Substantia nigra (tissue), 51 donors: ENCODE measurements at places on chromosomes 13 and 19.

- no peak for DNase-seq
Observed at GRCh38 chr13:109427695-109428094, 358.7 kb downstream of the IRS2 start.

DNA sequence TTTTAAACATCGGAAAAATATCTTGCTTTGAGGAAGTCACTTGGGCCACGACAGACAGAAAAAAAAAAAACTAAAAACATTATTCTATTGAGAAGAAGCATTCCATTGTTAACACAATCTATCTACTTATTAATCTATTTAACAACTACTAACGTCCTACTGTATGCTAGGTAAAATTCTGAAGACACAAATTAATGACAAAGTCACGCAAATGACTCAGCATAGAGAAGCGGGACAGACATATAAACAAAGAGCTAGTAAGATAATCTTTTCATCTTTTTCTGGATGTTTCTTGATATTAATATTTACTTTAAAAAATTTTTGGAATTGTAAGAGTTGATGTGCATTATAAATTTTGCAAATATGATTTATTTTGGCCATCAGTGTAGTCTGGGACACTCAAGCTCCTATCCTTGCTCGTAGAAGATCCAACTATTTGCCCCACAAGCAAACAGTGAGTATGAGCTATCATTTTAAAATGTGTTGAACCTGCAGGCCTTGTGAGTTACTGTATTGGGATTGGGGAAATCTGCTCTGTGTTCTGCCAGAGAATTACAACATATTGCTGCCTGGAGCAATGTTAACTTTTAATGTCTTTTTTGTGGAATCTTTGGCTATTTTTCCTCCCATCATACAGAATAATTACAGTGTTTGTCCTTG, 109.1 kb downstream of the PCDH9 start:
- no peak for DNase-seq

GRCh38 chr13:111153977-111154332, 38.8 kb downstream of the ARHGEF7 start:
- no peak for DNase-seq

DNA sequence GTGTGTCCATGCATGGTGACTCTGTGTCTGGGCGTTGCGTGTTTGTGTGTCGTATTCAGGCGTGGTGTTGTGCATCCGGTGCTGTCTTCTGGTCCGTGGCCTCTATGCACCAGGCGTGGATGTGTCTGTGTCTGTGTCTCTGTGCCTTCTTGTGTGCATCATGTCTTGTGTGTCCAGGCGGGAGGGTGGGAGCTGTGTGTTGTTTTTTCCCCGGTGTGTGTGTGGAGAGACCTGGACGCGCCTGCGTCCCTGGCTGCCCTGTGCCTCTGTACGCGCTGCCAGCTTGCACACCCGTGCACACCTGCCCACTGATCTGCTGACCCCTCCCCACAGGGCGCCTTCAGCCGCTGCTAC, 1.1 kb downstream of the PLK5 start:
- DNase-seq, result no peak

GRCh38 chr13:33186861-33187291, 98.7 kb downstream of the STARD13 start:
- DNase-seq, result no peak
